ENCODE measurements at places on chromosomes 11 and 22.

- no peak for DNase-seq
Measured at GRCh38 chr11:35950082-35950481, 6.2 kb downstream of the LDLRAD3 start.

DNA sequence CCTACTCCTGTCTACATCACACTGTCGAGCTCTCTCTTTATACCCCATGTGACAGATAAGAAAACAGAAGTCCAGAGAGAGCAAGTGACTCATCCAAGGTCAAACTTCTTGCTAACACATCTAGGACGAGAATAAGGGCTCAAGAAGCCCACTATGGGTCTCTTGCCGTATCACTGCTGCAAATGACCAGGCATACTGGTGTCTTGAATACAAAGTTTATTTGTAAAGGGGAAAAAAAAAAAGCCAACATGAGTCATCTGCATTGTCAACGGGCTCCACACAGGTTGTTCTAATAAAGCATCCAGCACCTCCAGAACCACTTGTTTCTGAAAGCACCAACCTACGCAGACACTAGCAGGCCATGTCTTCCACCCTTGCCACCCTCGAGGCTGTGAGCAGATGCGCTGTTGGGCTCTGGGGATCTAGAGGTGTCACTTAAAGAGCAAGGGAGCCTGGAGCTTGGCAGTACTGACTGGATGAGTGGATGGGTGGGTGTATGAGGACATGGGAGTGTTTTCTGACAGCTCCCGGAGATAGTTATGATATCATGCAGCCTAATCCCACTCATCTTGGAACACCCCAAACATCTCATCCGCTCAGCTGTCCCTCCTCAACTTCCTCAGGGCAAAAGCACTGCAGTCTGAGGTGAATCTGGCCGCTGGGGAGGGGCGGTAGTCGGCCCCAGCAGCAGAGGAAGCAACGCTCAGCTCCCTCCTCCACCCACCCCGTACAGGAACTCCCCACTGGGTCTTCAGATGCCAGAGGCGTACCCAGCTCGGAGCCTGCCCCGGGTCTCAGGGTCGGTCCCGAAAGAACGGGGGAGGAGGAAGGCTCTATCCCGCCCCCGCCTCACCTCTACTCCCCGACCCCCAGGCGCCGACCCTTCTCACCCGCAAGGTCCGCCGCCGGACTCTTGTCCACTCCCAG, 1.0 kb downstream of the SMCO4 start:
- DNase-seq, result peak; percentile 65

DNA sequence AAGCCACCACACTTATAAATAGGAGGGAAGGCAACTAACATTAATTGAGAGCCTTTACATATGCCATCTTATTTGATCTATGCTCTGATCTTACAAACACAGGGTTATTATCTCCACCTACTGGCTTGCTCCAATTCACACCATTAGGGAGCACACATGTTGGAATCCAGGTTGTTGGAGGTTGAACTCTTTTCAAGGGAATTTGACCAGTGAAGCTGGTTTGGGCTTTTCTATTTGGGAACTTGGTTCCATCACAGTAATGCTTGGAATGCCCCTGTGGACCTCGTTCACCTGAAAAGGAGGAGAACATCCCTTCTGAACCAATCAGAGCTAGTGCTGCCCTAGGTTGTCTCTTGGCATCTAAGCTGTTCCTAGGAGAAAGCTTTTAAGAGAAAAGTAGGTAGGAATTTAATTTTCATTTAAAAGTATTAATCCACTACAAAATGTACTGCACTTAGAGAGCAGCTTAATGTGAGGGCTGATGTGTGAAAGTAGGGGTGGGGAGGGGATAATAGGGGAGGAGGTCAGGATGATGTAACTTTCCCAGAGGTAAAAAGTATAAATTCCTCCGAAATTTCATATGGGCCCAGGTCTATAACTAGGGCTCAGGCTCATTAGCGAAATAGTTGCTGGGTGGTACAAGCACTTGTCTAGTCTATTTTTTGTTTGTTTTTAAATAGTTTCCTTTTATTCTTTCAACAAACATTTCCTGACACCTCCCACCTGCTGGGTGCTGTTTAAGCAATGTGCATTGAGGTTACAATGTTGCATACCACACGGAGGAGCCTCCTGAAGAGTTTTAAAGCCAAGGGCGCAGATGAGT, 7.6 kb upstream of the MICAL2 start:
- peak; percentile 37 for DNase-seq

DNA sequence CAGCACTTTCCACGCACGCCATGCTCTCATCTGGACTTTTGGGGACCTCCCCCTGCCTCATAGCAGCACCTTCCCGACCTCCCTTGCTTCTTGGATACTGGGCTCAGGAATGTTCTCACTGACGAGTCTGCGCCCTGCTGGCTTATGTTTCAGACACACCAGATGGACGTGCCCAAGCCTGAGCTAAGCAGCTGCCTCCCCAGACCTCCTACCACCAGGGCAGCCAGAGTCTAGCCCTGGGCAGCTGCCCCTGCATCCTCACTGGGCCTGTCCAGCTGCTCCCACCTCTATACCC, 13.2 kb upstream of the RGL4 start:
- no peak for DNase-seq

DNA sequence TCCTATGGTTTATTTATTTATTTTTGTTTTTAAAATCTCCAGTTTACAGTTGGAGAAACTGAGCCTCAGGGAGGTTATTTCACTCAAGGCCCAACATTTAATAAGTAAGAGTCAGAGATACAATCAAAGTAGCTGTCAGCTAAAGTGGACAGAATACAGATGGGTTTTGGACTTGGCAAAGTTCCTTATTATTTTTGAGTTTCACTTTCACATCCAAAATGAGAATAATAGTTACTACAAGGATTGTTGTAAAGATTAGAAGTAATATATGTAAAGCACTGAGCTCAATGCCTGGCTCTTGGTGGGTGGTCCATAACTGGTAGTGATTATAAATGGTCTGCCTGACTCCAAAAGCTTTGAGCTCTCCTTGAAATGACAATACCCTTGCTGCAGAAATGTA, 87.5 kb upstream of the SESN3 start:
- DNase-seq, result no peak

- no peak for DNase-seq
Measured at GRCh38 chr11:18193010-18193409, 20.4 kb downstream of the MRGPRX4 start.

- DNase-seq, result no peak
Measured at GRCh38 chr22:35177811-35178210, 79.5 kb upstream of the HMGXB4 start.

- DNase-seq, result no peak
Measured at GRCh38 chr22:38964989-38965388, 7.6 kb downstream of the APOBEC3A start.

Data from SW 1271 (cell line).